Stimulated activated CD4-positive, alpha-beta T cell treated with anti-CD3 and anti-CD28 coated beads, Interleukin-1b, Interleukin-23, amount 100 ng/mL, for 1 hour (primary cell): ENCODE measurements at places on chromosomes 16 and 17.

- DNase-seq: no peak
Measured at GRCh38 chr16:55809851-55810250, 23.0 kb downstream of the CES1 start.

GRCh38 chr16:67426950-67427349 is 4.0 kb upstream of the HSD11B2 start:
- no peak for DNase-seq

- no peak for DNase-seq
Measured at GRCh38 chr16:10501016-10501607, 79.3 kb downstream of the EMP2 start.

DNA sequence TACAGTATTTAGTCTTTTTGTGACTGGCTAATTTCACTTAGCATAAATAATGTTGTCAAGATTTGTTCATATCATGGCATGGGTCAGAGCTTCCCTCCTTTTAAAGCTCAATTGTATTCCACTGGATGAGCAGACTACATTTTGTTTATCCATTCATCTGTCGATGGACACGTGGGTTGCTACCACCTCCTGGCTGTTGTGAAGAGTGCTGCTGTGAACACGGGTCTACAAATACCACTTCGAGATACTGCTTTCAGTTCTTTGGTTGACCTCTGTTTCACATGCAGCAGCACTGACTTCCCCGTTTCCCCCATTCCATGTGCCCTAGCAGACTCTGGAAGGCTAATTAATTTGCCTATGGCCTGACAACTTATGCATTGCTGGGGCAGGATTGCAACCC is 285.4 kb downstream of the SHISA9 start:
- no peak for DNase-seq

DNA sequence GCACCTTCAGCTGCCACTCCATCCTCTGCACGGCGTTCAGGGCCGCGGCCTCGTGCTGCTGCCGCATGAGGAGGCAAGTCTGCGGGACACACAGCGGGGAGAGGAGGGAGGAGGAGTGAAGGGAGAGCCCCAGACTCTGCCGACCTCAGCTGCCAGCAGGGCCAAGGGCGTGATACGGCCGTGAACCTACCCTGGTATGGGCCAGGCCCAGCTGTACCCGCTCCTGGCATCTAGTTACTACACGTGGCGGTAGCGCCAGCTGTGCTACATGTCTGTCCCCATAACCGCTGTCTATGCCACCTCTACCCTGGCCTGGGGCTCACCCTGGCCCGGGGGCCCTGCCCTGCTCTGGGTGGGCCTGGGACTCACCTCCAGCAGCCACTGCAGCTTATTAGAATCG is 51.1 kb downstream of the ZNF778 start:
- no peak for DNase-seq

GRCh38 chr17:142102-142661 is 4.8 kb downstream of the SCGB1C2 start:
- DNase-seq: no peak

DNA sequence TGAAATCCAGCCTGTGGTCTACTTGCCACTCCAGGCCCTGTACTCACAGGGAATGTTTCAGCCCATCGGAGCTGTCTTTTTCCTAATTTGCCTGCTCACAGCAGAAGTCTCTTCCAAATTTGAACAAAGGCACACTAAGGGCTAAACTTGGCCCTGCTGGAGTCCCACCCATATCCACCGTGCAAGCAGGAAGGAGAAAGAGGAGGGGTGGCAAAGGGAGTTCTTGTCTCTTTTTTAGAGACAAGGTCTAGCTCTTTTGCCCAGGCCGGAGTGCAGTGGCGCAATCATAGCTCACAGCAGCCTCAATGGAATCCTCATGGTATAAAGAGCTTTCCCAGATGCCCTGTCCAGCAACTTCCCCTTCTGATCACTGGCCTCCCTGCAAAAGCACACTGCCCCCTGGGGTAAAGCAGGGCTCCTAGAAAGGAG is 2.7 kb upstream of the PRM1 start:
- no peak for DNase-seq

DNA sequence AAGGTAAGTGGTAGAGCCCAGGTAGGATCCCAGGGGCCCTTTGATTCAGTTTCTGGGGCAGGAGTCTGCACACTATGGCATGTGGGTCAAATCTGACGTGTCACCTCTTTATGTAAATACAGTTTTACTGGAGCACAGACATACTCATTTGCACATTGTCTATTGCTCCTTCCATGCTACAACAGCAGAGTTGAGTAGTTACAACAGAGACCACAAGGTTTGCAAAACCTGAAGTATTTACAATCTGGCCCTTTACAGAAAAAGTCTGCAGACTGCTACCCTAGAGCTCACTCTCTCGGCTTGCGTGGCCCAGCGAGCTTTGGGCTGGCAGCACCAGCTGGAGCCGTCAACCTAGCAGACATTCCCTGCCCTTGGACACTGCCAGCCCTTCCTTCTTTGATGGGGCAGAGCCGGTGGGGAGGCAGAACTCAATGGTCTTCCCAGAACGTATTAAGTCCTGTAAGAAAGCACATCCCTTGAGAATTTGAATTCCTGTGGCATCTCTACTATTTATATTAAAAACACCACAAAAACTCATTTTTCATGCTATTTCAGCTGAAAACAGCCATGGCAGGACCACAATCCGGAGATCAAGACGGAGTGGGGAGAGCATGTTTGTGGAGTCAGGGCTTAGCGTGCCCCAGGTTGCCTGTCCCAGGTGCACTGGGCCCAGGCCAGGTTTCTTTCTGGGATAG is 133.1 kb upstream of the NUDT7 start:
- no peak for DNase-seq

- DNase-seq: no peak
Measured at GRCh38 chr17:82887255-82888164, 47.7 kb upstream of the ZNF750 start.

DNA sequence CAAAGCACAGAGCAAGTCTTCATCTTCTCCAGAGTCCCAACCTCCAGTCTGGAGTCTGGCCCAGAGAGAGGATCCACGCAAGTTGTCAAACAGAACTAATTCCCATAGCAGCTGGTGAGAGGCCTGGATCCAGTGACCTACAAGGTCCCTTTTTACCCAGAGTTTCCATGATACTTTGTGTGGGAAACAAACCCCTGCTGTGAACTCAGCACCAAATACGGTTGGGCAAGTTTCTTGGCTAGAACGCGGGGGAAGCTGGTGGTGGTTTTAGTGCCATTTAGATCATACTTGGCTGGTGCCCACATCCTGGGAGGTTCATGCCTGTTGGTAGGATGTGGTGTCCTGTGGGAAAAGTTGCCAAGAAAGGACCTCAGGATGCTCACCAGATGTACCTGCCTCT is 18.1 kb downstream of the TMC7 start:
- no peak for DNase-seq

DNA sequence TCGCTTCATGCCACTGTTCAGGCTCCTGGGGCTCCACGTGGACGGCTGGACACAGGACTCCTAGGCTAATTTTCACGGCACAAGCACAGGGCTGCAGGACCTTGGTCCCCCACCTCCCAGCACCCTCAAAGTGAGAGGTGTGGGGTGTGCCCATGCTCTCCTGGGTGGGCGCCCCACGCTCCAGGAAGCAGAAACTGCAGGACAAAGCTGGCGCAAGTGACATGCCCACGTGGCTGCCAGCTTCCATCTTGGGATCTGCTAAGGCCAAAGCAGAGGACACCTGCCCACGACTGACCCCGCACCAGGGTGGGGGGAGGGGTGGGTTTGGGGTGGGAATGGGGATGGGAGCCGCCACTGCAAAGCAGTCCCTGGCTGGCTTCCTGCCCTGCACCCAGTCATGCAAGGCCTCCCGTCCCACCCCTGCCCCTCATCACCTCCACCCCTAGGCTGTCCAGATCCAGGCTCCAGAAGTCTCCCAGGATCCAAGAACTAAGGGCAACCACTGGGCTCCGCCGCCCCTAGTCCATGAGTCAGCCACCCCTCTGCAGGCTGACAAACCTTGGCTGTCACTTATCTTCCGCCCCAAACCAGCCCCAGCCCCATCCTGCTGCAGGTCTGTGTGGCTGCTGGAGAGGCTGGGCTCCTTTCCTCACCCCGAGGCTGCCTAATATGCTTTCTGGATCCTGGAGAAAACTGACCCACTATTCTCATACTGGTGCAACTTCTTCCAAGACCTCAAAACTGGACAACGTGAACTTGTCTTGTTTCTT is 11.1 kb downstream of the USP6 start:
- no peak for DNase-seq

GRCh38 chr17:42814633-42815399 is 9.3 kb downstream of the BECN1 start:
- no peak for DNase-seq

GRCh38 chr17:41322094-41322902 is 6.8 kb upstream of the KRTAP17-1 start:
- no peak for DNase-seq

DNA sequence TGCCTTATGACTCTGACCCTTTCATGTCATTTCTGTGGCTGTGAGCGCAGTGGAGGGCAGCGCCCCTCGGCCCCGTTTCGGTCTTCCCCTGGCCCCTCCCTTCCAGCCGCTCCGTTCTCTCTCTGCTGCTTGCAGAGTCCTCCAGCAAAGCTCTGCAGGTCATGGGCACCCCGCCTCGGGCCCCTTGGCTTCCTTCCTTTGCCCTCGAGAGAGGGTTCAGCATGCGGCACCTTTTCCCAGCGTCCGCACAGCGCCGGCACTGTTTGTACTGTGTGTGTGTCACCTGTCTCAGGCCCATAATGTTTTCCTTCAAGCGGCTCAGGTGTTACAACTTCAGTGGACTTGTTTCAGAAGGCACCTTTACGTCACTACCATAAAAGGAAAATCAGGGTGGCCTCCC is 98.5 kb downstream of the RAP1GAP2 start:
- no peak for DNase-seq

DNA sequence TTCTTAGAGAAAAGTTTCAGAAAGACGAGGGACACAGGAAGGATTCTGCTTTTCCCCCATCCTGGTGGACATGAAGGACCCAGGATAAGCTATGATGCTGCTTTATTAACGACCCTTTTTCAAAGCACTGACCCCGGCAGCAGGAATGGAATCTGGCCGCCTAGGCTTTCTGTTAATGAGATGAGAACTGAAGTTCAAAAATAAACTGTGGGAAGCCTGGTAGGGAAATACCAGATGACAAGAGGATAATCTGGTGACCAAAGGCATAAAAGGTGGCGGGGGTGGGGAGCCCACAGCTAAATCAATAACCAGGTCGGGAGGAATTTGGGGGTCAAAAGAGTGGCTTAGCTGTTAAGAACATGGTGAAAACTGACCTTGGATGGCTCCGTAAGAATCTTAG is 171.0 kb downstream of the XYLT1 start:
- DNase-seq: no peak

DNA sequence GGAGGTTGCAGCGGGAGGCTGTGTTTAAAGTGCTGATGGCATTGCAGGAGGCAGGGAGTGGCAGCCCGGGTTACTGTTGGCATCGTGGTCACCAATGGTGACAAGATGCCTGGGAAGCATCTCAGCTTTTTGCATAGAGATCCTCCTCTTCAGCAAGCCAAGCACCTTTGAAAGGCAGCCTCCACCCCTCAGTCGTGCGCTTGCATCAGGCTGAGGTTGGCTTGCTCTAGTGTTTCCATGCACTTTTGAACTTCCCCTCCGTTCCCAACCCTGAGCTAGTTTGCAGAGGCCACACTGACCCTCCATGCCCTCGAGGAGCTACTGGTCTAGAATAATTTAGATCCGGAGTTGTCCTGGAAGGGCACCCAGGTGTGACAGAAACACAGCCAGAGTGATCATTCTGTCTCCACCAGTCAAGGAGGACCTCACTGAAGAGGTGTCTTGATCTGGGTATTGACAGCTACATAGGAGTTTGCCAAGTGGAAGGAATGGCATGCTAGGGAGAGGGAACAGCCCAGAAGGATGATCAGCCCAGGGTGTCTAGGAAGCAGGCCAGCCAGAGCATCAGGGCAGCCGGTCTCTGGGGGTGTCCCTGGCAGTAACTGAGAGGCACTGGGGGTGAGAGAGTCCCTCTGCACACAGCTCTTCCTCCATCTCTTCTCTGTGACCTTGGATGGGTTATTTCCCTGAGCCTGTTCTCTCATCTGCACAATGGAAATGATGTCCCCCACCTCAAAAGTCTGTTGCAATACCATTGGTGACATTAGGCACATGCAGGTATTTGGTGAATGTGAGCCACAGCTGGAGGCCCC is 7.7 kb downstream of the BEAN1 start:
- no peak for DNase-seq

DNA sequence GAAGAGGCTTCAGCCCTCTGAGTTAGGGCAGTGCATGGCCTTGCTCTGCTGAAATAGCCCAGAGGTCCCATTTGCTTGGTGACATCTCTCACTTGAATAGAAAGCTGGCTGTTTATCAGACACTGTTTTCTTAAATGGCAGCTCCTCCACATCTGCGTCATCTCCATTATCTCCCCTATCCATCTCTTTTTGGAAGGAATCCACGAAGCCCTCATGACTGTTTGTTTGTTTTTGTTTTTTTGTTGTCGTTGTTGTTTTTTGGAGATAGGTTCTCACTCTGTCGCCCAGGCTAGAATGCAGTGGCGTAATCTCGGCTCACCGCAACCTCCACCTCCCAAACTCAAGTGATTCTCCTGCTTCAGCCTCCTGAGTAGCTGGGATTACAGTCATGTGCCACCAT is 16.6 kb downstream of the NAA60 start:
- no peak for DNase-seq

DNA sequence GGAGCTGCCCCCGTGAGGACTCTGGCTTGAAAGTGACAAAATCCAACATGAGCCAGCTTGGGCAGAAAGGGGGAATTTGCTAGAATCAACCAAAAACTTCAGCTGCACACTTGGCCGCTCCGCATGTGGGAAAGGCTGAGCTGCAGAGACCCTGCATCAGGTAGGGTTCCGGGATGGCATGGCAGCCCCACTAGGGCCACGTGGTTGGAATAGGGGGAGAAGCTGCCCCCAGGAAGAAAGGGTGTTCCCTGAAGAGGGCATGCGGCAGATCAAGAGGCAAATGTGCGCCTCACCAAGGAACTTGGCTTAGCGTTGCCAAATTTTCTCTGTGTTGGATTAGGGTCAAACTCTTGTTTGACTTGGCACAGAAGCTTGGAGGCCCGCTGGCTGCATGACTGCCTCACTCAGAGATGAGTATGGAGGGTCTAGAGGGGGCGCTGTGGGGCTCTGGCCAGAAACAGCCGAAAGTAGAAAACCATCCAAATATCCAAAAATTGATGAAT is 29.2 kb upstream of the WFIKKN2 start:
- DNase-seq: no peak

DNA sequence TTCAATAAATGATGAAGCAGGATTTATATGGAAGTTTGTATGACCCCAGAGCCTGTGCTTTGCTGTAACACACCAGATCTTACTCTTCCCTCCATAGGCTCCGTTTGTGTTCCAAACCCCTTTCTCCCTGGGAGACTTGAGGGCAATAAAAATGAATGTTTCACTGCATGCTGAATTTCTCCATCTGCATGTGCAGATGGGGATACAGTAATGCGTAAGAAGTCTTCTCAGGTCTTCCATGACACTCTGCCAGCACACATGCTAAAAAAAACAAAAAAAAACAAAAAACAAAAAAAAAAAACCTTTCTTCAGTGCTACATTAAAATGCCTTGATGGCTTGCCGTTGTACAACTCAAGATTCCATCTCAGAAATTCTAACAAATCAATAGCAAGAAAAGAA is 170.2 kb upstream of the ANKFN1 start:
- DNase-seq: no peak

DNA sequence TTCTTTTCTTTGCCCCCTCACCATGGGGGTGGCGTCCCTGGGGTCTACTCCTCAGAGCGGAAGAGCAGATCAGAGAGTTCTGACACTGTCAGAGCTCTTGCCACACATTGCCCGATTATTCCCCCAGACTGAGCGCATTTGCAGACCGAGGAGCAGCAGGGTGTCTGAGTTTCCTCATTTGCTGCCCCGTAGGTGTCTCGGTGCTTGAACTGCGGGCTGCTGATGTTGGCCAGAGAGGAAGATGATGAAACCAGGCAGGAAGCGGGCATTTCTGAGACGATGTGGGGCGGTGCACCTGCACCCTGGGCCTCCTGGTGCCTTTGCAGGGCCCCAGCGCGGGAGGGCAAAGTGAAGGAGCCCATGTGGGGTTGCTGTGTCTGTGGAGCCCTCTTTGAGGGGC is 55.2 kb downstream of the ARSG start:
- peak; percentile 40 for DNase-seq
